ENCODE measurements at places on chromosomes 2 and 18. TPM values are rescaled to one million over a fixed set of nuclear protein-coding genes. Genes with fewer than 3 reads are reported as not detected.

Gene NCK2
- total RNA-seq = 130 TPM

DNA sequence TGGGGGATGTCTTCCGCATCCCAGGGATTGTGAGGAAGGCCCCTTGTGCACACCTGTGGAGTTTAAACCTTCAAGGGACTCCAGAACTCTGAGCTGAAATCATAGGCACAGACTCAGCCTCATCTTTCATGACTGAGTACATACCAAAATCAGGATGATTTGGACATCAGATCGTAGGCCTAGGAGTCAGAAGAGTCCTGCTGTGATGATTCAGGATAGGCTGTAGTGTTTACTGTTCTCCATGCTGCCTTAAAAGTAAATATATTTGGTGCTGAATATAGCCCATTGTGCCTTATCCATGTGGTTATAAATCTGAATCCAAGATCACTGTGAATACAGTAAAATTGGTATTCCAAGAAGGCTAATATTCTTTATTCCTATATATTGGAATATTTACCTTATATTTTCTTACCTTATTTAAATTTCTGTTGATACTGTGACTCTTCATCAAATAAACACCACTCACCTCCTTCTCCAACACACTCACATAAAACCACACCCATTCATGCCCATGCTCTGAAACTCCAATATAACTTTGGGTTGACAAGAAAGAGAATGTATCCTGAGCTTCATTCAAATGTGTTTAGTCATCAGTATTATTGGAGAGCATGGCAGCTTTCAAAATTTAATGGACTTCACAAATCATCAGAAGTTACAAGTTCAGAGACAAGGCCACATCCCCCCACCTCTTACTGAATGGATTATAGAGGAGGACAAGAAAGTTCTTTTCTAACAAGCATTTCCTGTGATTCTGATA is 561.4 kb upstream of the LINC00305 start:
- DNase-seq = no peak

DNA sequence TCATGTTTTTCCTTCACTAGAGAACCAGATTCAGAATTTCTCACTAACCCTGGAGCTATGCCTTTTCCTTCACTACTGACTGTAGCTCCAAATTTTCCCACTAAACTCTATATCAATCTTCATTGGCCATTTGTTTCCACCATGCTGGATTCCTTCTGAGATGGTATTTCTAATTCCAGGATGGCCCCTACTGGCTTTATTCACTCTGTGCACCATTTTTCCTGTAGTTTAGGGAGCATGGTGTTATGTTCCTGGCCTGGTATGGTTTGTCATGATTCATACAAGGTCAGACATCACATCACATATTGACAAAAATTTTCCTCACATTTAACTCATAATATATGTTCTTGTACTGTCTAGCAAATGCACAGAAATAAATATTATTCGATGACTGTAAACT is 229.2 kb upstream of the TFPI start:
- no peak for DNase-seq

- no peak for DNase-seq
Measured at GRCh38 chr18:13558124-13558523, 168.2 kb downstream of the FAM210A start.

DNA sequence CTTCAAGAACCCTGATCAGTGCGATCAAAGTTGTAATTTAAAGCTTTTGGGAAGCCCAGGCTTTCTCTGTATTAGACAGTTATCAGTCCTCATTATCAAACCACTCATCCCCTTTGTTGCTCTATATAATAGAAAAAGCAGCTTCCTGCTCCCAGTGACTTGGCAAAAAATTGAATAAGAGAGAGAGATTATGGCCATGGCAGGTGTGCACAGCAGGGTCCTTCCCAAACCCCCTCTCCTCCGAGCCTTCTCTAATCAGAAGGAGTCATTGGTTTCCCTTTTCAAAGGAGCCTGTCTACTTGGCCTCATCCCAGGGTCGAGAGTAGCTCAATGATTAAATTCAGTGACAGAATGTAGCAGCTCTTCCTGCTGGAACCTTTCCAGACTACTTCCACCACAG is 81.5 kb downstream of the SEMA4F start:
- peak; percentile 60 for DNase-seq

Data from esophagus muscularis mucosa (tissue), 4 donors.